ENCODE measurements at places on chromosomes 12 and 14.

DNA sequence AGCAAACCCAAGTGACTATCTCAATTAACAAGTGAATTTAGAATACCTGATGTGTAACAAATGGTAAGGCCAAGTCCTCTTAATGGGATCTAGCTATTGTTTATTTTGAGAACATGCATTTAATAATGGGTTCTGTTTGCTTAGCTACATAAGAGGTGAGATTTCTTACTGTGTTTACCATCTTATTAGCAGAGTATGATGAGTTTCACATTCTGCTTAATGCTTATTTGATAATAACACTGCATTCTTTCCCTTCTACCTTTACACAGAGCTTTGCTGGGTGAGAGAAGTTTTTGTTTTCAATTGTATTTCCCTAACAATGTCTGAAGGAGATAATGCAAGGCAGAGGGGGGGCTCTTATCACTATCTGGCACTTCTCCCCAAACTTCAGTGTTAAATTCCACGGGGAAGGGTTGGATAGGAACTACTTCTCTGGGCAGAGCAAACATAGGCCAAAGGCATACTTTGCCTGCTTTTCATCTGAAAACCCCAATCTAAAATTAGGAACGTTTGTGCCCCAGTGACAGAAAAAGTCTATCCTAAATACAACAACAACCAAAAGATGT is 129.0 kb upstream of the ATXN7L3B start:
- DNase-seq = no peak

- DNase-seq = no peak
Measured at GRCh38 chr12:31896514-31897039, 62.6 kb upstream of the RESF1 start.

GRCh38 chr12:5432011-5432400 is at the start of gene NTF3:
Gene NTF3, plus strand, starts transcription at chr12:5432108. Its CDS starts 217 bp downstream, at chr12:5432325.
- DNase-seq = no peak

DNA sequence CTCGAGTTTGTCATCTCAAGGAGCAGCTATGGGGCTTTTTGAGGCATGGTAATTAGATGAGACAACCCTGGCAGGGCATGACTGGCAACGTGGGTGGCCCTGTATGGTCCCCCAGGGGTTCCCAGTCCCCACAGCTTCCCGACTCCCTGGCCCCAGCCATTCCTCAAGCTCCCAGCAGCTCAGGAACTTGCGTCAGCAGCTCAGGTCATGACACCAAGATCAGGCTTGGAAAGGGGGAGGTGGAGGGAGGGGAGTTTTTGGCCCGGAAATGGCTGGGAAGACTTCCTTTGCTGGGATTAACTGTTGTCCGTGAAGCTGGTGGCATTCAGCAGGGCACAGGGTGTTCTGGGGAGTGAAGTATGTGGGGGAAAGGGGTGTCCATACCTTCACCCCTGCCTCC is 10.4 kb upstream of the NRIP2 start:
- DNase-seq = no peak

- DNase-seq = no peak
Measured at GRCh38 chr14:99531251-99532096, 50.3 kb downstream of the CCNK start.

- no peak for DNase-seq
Measured at GRCh38 chr14:24274101-24274543, 2.7 kb upstream of the RABGGTA start.

DNA sequence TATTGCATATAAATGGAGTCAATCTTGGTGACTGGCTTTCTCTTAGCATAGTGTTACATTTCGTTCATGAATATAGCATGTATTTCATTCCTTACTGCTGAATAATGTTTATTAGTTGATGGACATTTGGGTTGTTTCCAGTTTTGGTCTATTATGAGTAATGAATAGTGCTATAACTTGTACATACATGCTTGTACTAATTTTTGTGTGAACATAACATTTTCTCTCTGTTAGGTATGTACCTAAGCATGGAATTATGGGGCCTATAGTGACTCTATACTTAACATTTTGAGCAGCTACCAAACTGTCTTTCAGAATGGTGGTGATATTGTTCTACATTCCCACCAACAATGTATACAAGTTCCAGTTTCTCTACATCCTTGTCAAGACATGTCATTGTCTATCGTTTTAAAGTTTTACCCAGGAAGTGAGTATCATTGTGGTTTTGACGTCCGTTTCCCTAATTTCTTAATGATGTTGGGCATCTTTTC is 23.1 kb downstream of the ATP2A2 start:
- DNase-seq = no peak

GRCh38 chr12:26631846-26632245 is 201.1 kb downstream of the ITPR2 start:
- no peak for DNase-seq

GRCh38 chr12:4044101-4044500 is 170.9 kb upstream of the PARP11 start:
- DNase-seq = no peak

DNA sequence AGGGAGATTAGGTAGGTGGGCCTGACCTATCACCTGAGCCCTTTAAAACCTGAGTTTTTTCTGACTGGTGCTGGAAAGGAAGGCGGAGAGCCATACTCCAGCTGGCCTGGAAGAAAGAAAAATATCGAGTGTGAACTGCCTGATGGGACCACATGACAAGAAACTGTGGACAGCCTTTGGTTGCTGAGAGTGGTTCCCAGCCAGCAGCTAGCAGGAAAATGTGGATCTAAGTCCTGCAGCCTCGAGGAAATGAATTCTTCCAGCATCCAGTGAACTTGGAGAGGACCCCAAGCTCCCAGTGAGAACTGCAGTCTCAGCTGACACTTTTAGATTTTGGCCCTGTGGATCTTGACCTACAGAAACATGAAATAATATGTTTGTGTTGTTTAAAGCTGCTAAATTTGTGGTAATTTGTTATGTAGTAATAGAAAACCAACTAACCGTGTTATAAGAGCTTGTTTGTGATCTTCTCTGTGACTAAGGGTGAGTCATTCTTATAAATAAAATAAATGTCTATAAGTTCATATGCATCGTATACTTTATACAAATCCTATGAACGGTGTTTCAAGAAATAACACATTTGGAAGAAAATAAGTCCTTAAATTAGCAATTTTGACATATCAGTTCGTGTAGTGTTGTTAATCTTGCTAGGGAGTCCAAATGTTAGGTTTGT is 359.6 kb downstream of the BMP4 start:
- DNase-seq = no peak

GRCh38 chr12:105852951-105853350 is 285.8 kb downstream of the NUAK1 start:
- no peak for DNase-seq

DNA sequence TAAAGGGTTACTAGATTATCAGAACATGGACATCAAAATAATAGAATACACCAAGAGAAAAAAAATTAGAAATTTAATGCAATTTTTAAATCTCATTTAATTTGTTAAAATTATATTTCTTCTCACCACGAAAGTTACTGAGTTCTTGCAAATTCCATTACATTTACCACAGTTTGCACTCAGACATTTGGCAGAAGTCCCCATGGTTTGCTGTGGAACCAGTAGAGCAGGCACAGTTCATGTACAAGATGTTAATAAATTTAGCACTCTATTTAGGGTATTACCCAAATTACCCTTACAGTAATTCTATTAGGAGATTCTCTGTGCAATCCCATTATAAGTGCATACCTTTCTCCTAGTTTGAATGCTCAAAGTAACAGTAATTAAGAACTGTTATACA is 9.7 kb downstream of the SCN8A start:
- peak; percentile 53 for DNase-seq

GRCh38 chr14:80202888-80203562 is 8.3 kb downstream of the DIO2 start:
- DNase-seq = peak; percentile 18

GRCh38 chr12:66668311-66668710 is 10.6 kb downstream of the GRIP1 start:
- DNase-seq = no peak

GRCh38 chr12:26295001-26295400 is 99.6 kb downstream of the SSPN start:
- no peak for DNase-seq

DNA sequence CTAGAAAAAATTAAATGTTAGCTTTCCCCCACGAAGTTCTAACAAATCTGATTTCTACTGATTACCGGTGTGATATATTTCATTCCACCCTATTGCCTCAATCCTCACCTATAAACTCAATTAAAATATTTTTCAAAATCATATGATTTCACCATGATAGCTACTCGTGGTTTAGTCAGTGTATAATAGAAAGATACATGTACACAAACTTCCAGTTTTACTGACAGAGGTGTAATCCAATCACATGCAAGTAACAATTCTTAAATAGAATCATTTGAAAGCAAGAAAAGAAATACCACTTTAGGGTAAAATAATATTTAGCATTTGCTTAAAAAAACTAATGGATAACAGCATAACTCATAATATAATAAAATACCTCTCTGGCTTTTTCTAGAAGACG is 55.0 kb upstream of the C12orf50 start:
- DNase-seq = no peak

DNA sequence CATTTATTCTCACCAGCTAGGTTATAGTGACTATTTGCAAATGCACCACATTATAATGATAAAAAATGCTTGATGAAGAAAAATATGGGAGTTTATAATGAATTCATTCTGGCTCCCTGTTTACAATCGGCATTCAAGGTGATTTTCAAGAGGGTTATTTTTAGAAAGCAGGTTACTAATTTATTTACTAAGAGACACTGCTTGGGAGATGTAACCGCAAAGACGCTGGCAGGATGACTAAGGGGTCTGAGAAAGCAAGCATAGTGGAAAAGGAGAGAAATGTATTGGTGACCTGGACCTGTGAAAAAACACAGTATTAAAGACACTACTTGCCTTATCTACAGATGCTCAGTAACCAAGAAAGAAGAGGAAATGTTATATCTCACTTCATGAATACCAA is 13.3 kb upstream of the PITPNM2 start:
- no peak for DNase-seq

DNA sequence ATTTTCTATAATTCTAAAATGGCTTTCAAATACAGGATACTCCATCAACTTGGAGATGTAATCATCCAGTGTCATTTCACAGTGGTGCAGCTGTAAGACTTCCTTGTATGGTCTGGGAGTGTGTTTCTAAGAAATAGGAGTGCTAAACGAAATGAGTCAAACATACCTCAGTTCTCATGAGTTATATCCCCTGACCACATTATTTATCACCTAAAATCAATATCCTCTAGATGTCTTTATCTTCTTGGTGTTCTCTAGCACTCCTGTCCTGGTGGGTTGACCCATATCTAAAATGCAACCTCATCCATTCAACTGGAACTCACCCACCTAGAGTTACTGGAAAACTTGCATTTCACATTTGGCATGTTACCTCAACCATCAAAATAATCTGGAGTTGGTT is 33.2 kb downstream of the TMEM30B start:
- no peak for DNase-seq

- no peak for DNase-seq
Measured at GRCh38 chr12:59904874-59905521, 309.2 kb downstream of the SLC16A7 start.
